ENCODE measurements at places on chromosomes 2 and 18.

DNA sequence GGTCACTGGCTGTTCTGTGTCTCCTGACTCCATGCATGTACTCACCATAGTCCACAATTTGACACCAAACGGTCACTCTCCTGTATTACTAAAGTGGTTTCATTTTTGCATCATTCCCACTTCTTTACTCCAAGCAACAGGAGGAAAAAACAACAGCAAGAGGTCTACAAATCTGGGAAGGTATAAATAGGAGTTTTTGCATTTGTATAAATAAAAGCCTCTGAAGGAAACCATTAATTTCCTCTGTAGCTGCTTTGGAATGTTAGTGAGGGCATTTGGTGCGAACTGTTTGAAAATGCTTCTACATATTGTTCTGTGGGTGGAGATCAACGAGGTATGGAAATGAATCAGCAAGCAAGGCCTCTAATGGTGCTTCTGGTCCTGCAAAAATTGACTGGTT is 148.5 kb upstream of the DLX2 start:
- no peak for DNase-seq

DNA sequence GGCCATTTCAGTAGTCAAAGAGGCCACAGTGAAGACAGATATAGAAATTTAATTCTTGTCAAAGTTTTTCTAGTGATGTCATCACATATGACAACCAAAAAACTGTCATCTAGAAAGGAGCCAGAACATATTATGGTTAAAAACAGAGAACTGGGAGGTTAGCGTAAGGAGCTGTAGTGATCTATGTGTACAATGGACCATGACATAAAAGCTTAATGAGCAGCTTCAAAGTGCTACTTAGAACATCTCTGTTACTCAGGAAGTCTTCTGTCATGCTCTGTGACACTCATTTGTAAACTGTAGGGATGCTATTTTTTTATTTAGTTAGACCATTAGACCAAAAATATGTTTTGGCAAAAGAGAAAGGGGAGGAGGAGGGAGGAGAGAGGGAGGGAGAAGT is 57.3 kb downstream of the CMPK2 start:
- DNase-seq, result no peak

GRCh38 chr2:159571540-159572260 is 44.6 kb downstream of the BAZ2B start:
- DNase-seq, result no peak

DNA sequence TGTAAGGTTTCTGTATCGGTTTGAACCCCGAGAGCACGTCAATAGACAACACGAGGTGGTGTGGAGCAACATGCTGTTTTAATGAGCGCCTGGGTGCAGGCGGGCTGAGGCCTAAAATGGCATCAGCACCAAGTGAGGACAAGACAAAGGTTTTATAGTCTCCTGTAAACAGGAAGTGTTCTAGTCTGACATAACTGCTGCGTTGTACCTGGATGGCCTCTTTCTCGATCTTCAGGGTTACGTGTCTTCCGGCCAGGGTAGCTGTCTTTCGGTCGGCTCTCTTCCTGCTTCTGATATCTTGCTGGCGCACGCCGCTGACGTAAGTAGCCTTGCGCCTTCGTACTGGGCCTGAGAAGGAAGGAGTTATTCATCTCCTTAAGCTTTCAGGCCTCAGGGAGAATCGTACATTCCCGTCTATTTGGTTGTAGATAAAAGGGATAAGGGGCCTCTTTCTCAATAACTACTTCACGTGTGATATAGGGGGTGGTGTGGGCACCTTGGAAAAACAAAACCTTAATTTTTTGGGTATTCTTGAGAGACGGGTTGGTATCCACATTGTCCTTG is 53.5 kb downstream of the KYNU start:
- DNase-seq, result no peak

- DNase-seq, result no peak
Measured at GRCh38 chr2:84631047-84631446, 114.7 kb downstream of the DNAH6 start.

GRCh38 chr2:71919708-71920107 is 228.0 kb downstream of the CYP26B1 start:
- DNase-seq, result no peak

- no peak for DNase-seq
Measured at GRCh38 chr2:86570059-86570458, 6.8 kb upstream of the CHMP3 start.

DNA sequence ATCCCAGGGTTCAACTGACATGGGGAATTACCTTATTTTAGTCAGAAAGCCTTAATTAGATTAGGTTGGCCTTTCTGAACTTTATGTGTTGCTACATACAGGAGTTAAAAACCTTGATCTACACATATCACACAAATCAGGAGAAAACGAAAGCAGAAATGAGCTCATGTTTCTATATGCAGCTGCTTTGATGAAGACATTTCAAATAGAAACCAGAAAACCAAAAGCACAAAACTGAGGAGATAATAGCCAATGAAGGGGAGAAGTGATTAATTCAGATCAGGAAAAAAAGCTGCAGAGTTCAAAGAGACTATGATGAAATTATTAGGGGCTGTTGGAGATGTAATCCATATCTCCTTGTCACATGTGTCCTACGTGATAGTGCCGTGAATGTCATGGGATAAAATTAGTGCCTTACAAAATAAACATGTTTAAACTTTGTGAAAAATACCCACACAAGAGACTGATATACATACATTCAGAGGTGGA is 255.0 kb downstream of the CAMKMT start:
- DNase-seq, result no peak
